ENCODE measurements at places on chromosomes 6 and 20.

- no peak for DNase-seq
Observed at GRCh38 chr20:19901226-19901625, 115.9 kb upstream of the NAA20 start.

DNA sequence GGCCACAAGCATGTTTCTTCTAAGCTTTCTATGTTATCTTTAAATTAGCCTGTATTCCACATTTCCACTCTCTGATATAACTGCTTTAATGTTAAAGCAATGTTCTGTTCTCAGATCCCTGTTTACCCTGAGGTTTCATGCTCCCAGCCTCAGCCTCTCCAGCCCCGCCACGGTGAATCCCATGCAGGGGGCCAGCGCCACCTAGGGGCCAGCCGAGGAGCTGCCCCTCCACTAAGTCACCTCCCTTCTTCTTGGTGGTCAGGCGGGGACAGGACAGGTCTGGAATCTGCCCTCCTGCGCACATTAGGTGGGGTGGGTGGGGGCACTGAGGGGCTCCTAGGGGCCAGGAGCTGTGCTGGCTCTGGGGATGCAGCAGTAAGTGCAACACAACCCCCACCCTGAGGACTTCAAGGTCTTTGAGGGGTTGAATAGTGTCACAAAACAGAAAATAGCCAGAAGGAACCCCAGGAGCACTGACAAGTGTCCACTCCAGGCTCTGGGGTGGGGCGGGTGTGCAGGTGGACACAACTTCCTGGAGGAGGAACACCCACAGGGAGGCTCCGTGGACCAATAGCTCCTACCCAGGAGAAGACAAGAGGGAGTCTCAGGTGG lies 61.6 kb downstream of the RAB44 start:
- DNase-seq, result peak; percentile 80

- no peak for DNase-seq
Observed at GRCh38 chr6:158143700-158144099, 24.4 kb downstream of the SERAC1 start.

- DNase-seq, result no peak
Observed at GRCh38 chr6:42551217-42551616, 12.6 kb upstream of the UBR2 start.

DNA sequence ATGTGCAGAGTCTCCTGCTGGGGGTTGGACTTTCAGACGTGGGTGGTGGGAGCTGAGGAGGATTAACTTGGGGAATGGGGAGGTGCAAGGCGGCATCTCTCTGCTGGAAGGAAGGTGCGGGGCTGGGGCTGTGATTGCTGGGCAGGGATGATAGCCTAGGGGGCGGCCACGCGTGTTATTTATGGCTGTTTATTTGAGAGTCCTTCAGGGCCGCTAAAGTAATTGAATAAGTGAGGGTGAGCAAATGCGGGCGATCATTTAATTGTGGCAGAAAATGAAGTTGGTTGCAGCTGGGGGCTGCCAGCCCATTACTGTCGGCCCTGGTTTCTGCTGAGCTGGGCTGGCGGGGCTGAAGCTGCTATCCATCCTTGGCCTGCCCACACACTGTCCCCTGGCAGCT lies 7.5 kb upstream of the IP6K3 start:
- no peak for DNase-seq

DNA sequence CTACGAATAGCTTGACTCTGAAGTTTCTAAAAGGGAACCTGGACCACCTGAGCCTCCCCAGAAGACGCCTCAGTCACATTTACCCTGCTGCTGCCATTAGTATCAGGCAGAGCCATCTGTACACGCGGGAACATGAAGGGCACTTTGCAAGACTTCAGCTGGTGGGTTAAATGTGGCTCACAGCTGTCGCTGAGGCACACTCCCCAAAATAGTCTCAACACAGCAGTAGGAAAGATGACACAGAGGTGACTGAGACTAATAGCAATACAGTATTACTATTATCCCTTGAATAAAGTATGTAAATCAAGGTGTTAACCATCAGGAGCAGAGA lies 29.0 kb downstream of the PSMB1 start:
- no peak for DNase-seq

GRCh38 chr20:973785-974194 lies 28.3 kb downstream of the RSPO4 start:
- DNase-seq, result peak; percentile 17
